HuH-7 (cell line): ENCODE measurements at places on chromosomes 2 and 18.

DNA sequence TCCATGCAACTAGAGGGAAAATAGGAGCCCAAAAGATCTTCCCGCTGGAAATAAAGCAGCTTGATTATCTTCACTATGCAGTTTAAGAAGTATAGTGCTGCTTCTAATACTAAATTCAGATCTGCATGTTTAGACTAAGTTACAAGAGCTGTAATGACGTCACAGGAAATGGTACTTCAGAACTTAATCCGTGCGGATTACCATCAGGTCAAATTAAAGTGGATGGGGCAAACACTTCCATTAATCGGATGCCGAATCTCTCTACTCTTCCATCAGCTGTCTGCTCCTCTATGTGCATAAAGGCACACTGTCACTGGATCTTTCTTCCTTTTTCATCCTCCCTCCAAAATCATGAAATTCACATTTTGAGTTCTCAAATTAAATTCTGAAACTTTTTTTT is 52.6 kb downstream of the TRAPPC12 start:
- no peak for DNase-seq

DNA sequence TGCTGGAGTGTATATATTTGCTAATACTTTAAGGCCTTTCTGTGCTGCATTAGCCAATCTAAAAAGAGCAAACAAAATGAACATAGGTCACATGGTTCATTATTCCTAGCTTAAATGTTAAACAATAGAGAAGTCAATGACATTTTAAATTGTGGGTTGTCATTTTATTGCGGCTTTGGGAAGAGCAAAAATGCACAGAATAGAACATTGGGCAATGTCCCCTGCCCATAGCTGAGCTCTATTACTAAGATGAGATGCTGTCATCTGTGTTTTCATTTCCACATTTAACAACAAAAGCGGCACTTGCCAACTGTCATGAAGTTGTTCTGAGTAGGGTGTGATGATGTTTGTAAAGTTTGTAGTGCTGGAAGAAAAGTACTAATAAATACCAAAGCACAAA is 3.2 kb upstream of the VAPA start:
- no peak for DNase-seq

GRCh38 chr18:38539371-38539770 is 973.8 kb upstream of the CELF4 start:
- DNase-seq: no peak

DNA sequence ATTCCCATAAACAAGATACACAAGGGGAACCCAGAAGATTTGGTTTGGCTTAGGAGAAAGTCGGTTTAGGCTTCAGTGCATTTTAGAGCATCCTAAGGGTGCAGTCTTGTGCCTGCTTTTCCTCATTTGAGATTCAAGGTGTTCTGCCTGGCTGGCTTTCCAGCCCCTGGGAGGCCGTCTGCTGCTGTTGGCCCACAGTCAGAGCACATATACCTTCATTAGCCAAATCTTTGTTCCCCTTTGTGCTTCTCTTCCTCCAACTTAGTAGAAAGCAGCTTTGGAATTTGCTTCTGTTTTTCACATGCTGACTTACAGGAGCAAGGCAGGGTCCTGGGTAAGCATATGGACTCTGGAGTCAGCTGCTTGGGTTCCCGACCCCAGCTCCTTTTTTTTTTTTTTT is 477.1 kb upstream of the TCF4 start:
- DNase-seq: no peak
